ENCODE measurements at places on chromosomes 5 and 9.
A peak's percentile ranks its signal among the peaks of the same experiment; 100 is the strongest.

DNA sequence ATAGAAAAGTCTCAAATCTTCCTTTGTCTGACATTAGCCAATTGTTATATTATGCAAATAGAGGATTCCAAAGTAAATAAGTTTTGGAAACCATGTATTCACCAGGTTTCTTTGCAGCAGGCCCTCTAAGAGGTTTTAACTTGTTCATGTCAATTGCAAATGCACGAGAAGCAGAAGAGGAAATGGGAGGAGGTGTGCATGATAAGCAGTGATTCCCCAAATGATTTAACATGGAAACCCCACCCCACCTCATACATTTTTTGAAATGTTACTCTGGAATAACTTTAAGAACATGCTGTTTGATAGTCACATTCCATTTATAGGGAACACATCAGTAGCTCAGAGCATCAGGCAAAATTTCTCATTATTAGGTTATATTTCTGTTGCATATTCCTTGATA, 190.7 kb downstream of the DOCK8 start:
- no peak for DNase-seq

DNA sequence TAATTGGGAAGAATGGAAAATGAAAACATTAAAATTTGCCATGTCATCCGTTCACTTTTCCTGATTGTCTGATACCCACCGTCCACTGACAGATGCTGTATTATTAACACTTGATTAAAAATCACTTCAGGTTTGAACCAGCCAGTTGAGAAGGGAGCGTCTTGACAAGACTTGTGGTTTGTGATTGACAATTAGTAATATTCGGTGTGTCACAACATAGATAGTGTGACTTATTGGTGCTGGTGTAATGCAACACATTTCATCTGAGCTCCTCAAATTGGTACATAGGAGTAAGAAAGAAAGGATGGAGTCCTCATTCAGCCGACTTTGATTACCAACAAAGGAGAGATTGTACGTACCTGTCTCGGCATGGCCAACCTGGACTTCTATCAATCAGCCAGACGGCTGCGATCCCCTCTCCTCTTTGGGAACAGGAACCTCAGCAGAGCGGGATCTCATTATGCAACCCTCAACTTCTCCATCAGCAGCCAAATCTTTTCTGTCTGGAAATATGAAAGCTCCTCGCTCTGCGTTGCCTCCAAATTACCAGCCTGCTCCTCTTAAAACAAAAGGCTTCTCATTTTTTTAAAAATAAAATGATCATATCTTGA, 211.7 kb upstream of the MVB12B start:
- no peak for DNase-seq

- peak; percentile 55 for DNase-seq
Observed at GRCh38 chr9:96317335-96317980, 15.5 kb upstream of the HSD17B3 start.

GRCh38 chr5:128406803-128407202, 131.2 kb downstream of the FBN2 start:
- no peak for DNase-seq

- no peak for DNase-seq
Observed at GRCh38 chr9:136543830-136544547, 1.9 kb downstream of the NOTCH1 start.

DNA sequence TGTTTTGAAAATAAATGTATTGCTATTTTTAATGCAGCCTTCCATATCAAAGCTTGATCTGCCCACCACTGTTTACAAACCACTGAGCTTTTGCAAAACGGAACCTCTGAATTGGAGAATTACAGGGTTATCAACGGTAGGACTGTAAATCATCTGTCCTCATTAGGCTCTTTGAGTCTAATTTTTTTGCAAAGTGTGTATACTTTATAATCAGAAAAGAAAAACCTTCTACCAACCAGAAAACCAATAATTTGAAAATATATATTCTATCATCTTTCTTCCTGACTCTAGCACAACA, 6.8 kb upstream of the SLC2A8 start:
- DNase-seq: no peak

GRCh38 chr5:93612855-93613243, 29.8 kb downstream of the NR2F1 start:
- DNase-seq: no peak

DNA sequence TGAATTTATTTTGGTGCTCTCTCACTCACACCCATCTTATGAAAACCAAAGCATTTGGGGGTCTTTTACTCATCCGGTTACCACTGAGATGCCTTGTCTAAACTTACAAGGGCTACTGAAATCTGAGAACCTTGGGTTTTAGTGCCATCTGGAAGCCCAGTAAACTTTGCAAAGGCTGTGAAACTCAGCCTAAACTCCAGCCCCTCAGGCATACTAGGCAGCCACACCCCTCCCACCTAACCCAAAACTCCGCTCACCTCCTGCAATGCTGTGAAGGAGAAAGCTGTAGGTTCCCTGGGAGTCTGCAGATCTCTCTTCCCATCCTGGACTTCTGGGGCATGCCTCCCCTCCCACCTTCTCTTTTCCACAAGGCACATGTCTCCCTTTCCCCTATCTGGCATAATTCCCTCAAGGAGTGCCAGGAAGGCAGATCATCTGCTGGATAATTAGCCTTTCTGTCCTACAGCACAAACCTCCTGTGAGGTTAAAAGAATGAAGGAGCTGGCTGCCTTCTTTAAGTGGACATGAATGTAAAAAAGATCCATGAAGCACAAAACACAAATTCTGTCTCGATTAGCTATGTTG, 71.5 kb upstream of the ANXA1 start:
- DNase-seq: no peak

- DNase-seq: no peak
Observed at GRCh38 chr5:158303275-158303674, 444.3 kb upstream of the CLINT1 start.

- DNase-seq: peak; percentile 21
Observed at GRCh38 chr5:16489322-16489791, 23.8 kb upstream of the ZNF622 start.

GRCh38 chr5:108345541-108346171, 36.2 kb downstream of the FBXL17 start:
- DNase-seq: peak; percentile 14

- DNase-seq: no peak
Observed at GRCh38 chr5:111227801-111228200, 3.6 kb downstream of the CAMK4 start.

GRCh38 chr9:15352306-15352705, 45.3 kb upstream of the TTC39B start:
- DNase-seq: no peak

DNA sequence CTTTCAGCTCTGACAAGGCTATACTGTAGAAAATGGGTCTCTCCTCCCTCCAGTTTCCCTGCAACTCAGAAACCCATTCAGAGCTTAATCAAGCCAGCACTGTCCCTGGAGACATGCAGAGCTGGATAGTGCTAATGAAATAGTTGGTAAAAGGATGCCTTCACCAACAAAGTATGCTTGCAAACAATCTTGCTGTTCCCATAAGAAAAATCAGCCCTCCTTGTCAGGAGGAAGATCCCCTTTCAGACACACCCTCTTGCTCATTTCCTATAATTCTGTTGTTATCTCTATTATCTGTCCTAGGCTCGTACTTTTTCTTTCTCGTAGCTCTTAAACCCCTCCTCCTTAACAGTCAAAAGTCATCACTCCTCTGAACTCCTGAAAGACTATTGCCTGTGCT, 9.9 kb upstream of the OSMR start:
- no peak for DNase-seq

GRCh38 chr9:102867488-102867887, 127.6 kb upstream of the CYLC2 start:
- no peak for DNase-seq

DNA sequence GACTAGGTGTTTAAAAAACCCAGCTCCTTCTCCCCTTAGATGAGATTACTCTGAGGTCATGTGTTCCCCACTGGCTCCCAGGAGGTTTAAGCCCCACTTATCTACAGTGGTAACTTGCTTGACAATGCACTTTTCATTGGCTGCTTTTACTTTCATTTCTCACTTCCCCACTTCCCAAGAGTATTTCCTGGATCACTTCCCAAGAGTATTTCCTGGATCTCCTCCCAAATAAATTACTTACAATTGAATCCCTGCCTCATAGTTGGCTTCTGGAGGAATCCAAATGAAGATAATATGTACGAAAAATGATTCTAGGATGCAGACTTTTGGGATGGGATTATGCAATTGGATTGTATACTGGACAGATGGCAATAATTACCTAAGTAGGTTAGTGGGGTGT, 47.1 kb upstream of the CHSY3 start:
- no peak for DNase-seq

DNA sequence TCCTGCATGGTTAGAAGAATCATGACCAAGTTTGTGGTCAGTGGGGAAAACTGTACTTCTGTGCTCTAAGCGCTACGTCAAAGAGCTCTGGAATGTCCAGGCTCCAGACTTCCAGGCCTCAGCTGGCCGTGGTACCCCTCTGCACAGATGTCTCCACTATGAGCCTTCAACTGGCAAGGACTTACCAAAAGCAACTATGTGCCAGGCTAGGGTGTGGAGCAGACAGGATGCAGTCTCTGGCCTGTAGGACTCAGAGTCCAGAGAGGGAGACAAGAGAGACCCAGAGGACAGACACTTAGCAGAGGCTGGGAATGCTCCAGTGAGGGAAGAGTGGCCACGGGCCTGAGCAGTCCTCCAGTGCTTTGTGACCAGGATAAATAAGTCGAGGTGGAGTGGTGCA, 31.0 kb upstream of the TCF7 start:
- no peak for DNase-seq

DNA sequence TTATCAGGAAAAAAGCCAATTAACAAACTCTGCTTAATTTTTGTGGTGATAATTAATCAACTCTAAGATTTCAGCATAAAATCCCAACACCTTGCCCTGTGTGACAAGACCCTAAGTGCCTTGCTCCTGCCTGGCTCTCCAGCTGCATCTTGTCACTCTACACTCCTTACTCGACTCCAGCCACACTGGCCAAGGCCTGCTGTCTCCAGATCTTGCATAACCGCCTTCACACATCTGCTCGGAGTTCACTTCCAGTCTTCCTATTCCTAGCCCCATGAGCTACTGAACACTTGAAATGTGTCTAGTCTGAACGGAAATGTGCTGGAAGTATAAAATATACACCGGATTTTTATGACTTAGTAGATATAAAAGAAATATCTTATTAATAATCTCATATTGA, 259.6 kb downstream of the EPB41L4A start:
- DNase-seq: no peak

- DNase-seq: peak; percentile 40
Observed at GRCh38 chr5:127590156-127590722, 58.6 kb upstream of the CTXN3 start.

DNA sequence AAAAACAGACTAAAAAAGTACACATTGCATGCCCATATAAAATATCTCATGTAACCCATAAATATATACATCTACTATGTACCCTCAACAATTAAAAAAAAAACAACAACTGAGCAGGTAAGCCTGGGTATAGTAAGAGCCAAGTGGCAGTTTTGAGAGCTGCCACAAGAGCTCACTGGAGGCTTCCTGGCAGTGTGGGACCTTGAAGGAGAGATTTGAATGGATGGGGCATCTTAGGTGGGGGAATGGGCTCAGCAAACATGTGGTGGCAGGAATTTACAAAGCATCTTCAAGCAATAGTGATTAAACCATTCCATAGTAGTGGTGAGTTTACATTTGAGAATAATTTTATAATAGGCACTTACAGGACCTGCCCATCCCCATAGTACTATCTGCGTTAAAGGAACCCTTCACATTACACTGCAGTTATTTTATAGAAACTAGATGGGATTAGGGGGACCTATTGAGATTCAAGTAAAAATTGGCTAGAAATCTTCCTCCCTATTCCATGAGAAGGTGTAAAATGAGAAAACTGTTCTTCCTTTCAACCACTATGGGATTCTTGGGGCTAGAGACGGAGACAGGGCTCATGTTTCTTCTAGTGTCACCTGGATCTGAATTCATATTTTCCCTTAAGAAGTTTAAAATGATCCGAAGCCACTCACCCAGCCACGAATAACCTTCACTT, 6.9 kb downstream of the MEGF10 start:
- no peak for DNase-seq

DNA sequence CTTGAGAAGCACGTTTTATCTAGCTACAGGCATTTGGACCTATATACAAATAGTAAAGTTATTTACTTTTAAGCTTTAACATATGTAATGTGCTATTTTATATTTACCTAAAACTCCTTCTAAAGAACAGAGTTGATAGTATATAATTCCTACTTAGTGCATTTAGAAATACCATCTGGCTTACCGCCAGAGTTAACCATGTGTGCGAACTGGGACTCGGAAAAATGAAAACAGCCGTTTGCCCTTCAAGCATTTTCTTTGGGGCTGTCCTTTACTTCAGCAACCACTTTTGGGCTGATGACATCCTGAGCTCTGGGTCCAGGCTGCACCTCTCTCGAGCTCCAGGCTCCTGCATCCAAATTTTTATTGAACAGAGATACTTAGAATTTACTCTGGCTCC, 21.9 kb upstream of the DHFR start:
- no peak for DNase-seq

DNA sequence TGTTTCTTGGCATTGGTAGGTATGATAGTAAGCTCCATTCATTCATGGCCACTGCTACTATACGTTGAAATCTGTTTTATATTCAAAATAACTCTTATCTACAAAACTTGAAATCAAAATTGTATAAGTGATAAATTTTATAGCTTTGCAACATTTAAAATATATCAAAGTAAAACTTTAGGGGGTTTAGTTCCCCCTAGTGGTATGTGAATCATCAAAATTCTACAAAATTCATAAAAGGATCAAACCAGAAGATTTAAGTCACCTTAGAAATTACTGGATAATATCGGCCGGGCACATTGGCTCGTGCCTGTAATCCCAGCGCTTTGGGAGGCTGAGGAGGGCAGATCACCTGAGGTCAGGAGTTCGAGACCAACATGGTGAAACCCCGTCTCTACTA, 243.0 kb upstream of the CDH18 start:
- DNase-seq: no peak

DNA sequence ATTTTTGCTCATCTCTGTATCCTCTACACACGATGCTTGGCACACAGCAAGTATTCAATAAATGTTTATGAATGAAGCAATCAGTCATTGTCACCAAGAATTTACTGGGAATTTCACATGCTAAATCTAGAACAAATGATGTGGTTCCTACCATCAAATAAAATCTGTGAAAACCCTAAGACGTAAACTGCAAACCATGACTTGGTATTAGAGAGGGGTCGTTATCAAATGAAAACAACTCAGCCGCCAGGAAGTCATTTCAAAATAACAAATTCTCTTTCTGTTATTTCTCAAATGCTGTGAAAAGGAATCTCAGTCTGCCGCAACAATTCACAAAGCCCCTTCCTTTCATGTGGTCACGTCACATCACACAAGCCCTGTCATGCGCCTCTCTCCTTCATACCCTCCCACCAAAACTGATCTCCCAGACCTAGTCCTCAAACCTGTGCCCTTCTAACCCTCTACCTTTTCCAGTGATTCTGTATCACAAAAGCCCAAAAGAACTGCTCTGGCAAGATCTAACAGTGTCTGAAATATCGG, 173.6 kb downstream of the DEPDC1B start:
- DNase-seq: no peak

GRCh38 chr5:71899865-71900342, 180.8 kb downstream of the CARTPT start:
- no peak for DNase-seq

DNA sequence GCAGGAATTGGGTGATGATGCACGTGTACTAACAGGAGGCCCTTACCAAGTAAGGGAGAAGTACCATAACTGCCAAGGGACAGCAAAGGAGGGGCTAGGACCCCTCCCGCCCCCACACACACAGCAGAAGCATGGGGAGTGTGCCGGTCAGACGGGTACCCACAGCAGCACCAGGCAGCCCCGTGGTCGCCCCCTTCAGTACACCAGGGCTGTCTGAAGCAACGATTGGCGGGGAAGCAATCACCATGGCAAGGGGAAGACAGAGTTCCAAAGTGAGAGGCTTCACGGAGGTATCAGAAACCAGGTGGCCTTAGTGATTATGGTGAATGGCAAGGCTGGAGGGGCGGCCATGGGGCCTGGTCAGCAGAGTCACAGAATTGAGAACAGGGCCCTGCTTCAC, 72.2 kb downstream of the CAMSAP1 start:
- no peak for DNase-seq

All from GM20000 (cell line).